Epithelial cell of proximal tubule (primary cell): ENCODE measurements at places on chromosomes 13 and 19.

- DNase-seq: no peak
Observed at GRCh38 chr19:19185853-19186740, 5.9 kb downstream of the BORCS8 start.

DNA sequence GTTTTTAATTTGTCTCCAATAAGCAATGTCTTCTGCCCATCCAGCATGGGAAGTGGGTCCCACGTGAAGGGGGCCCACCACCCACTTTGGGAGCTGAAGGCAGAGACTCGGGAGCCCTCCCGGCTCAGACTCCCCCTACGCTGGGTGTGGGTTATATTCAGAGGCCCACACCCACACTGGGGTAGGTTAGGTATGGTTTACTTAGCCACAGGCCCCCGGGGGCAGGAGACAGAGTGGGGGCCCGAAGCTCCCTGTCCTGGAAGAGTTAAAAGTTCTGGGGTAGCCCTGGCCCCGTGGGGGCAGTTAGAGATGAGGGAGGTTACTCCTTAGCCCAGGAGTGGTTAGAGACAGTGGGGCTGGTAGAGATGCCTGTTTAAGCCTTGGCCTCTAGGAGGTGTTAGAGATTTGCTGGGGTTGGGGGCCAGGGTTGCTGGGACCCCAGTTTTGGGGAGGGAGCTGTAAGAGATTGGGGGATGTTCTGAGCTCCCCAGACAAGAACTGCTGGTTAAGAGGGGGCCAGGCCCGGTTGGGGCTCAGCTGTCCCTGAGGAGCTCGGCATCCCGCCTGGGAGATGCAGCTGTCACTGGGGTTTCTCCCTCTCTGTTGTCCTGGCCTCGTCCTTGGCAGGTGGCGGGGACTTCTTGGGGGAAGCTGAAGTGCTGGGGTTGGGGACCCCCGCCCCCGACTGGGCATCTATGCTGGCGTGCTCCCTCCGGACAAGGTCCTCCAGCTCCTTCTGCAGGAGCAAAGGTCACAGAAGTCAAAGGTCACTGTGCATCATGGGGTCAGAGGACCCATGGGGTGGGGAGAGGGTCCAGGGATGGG lies 712 bp upstream of the RINL start:
- no peak for DNase-seq

GRCh38 chr19:38361633-38362075 lies 12.7 kb upstream of the PSMD8 start:
- no peak for DNase-seq

DNA sequence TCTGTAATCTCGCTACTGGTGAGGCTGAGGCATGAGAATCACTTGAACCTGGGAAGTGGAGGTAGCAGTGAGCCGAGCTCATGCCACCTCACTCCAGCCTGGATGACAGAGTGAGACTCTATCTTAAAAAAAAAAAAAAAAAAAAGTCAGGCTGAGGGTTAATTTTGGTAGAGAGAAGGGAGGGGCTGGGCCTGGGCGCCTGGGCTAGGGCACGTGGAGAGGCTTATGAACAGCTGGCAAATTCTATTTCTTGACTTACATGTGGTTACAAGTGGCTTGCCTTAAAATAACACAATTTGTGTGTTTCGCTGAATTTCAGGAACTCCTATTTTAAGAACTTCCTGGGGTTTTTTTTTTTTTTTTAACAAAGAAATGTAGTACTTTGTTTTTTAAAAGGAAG lies 47.6 kb upstream of the MAP3K10 start:
- no peak for DNase-seq

- DNase-seq: no peak
Observed at GRCh38 chr13:91946498-91947070, 548.2 kb downstream of the GPC5 start.

GRCh38 chr19:10416380-10417257 lies 3.7 kb upstream of the PDE4A start:
- no peak for DNase-seq
